ENCODE measurements at places on chromosomes 13 and 19.

DNA sequence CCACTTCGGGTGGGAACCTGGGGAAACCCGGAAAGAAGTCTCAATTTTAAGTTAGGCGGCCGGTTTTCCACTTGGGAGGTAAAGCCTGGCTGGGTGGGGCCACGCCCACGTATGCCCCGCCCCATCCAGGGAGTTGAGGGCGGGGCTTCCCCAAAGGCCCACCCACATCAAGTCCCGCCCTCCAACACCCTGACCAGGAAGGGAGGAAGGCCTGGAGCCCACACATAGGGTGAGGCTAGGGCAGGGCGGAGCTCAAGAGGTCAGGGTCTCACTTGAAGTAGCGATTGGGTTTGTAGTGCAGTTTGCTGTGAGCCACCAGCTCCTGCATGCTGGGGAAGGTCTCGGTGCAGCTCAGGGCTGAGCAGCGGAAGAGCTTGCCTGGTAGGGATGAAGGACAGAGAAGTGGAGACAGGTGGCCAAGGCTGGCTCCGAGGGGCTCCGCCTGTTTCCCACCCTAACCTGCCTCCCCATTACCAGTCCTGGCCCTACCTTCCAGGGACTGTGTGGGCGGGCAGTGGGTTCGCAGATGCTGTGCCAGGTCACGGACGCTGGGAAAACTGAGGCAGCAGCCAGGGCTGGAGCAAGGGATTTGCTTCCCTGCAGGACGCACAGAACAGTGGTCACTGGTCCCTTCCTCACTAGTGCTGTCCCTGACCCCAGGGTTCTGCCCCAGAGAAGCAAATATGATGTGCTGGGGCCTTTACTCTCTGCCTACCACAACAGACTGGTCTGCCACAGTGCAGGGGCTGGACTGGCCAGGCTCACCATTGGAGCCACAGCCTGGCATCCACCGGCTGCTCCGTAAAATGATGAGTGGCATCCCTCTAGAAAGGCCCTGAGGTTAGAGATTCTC lies 1.6 kb downstream of the ZNF414 start:
- H3K36me3 ChIP-seq: peaks cover 14% of the 10 kb centered on the region
- DNase-seq: peak; percentile 78
- peaks cover 24% of the 10 kb centered on the region for H3K4me1 ChIP-seq
- no peaks in the 10 kb centered on the region for H3K27me3 ChIP-seq
- peak overlapping the region; percentile 53 for H3K27ac ChIP-seq

DNA sequence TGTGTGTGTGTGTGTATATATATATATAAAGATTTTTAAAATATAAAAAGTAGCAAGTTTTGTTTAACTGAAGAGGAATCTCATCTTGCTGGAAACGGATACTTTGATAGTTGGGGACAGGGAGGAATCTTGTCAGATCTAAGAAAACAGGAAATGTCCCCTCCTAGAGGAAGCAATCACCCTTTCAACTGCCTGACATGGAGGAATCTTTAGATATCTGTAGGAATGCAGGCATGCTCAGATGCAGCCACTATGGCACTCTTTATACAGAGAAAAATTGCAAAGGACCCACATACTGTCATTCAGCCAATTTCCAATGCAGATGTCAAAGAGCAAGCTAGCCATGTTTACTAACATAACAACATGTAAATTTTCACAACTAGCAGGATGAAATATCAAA lies 38.8 kb downstream of the ZNF611 start:
- H3K36me3 ChIP-seq: peaks cover 16% of the 10 kb centered on the region
- no peak for DNase-seq
- H3K4me3 ChIP-seq: no peak overlapping the region
- no peaks in the 10 kb centered on the region for H3K4me1 ChIP-seq

- no peak for DNase-seq
- peaks cover 10% of the 10 kb centered on the region for H3K4me1 ChIP-seq
- no peaks in the 10 kb centered on the region for H3K27me3 ChIP-seq
Measured at GRCh38 chr19:52227196-52227940, 37.5 kb downstream of the PPP2R1A start.

DNA sequence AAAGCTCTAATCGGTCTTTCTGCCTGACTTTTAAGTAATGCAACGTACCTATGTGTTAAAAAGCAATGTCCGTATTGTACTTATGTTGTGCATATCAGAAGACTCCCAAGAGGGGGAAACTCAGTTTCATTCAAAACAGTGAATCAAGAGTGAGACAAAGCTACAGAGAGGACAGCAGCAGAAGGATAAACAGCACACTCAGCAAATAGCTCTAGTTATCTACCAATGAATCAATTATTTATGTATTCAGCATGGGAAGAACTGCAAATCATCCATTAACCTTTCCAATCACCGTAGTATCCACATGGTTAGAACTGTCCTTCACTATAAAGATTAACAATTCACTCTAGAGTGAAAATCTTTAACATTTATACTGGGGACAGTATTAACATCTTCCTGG lies 36.7 kb upstream of the SOHLH2 start:
- H3K4me3 ChIP-seq: no peak overlapping the region
- H3K27me3 ChIP-seq: no peaks in the 10 kb centered on the region
- no peak for DNase-seq
- H3K27ac ChIP-seq: no peak overlapping the region

- peaks cover 55% of the 10 kb centered on the region for H3K4me1 ChIP-seq
- H3K4me3 ChIP-seq: peak overlapping the region; percentile 5
- DNase-seq: no peak
- H3K27me3 ChIP-seq: peaks cover 2% of the 10 kb centered on the region
Measured at GRCh38 chr19:47135156-47135555, 4.5 kb downstream of the SAE1 start.

DNA sequence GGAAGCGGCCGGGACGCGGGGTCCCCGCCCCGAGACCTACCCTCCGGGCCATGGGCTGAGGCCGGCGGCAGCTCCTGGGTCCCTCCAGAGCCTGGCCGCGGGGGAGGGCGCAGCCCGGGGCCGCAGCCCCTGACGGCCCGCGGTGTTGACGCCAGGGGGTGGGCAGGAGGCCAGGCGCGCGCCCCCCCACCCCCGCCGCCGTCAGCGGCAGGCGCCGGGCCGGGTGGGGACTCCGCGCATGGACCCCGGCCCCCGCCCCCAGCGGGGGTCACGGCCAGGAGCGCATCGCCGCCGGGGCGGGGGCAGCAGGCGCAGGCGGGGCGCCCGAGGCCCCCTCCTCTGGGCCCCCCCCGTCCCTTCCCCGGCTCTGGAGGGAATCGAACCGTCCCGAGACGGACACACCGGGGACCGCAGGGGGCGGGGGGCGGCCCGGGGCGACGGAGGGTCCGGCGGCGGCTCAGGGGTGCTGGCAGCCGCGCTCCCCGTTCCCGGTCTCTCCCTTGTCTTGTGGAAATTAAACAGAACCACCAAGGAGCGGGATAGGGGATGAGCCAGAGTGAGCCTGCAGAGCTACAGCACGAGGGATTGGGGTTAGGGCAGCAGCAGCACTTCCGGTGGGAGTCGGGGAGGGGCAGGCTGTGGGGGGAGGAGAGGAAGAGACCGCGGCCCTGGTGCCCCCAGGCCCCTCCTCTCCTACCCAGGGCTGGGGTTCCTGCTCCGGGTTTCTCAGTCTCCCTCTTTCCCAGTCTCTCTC lies at the start of gene MEIS3:
TSS of gene MEIS3 (minus strand) at position 498 of the 754 bp plus-strand sequence. CDS start at position 52, 446 bp downstream.
- no peak for DNase-seq
- peaks cover 3% of the 10 kb centered on the region for H3K36me3 ChIP-seq
- peaks cover 74% of the 10 kb centered on the region for H3K27me3 ChIP-seq
- peaks cover 38% of the 10 kb centered on the region for H3K4me1 ChIP-seq
- no peak within 1 kb of the TSS for H3K27ac ChIP-seq
- H3K4me3 ChIP-seq: peak within 1 kb of the TSS; percentile 45

- no peaks in the 10 kb centered on the region for H3K27me3 ChIP-seq
- no peak for DNase-seq
- peaks cover 2% of the 10 kb centered on the region for H3K4me1 ChIP-seq
- H3K36me3 ChIP-seq: no peaks in the 10 kb centered on the region
- H3K27ac ChIP-seq: no peak overlapping the region
Measured at GRCh38 chr13:87535911-87536310, 135.3 kb upstream of the SLITRK5 start.

DNA sequence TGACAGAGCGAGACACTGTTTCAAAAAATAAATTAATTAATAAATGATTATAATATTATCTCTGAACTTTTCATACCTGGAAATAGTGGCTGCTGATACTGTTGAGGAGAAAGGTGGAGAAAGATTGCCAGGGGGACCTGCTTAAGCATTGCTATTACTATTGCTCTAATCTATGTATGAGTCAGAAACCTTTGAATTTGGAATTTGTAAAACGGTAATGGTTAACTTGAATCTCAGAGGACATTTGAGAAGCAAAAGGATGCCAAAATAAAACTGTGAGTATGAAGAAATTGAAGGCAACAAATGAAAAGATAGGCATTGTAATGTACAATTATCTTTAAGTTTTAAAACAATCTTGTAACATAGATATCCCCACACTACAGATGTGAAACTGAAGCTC lies 5.2 kb downstream of the MRPL57 start:
- peaks cover 20% of the 10 kb centered on the region for H3K36me3 ChIP-seq
- H3K27me3 ChIP-seq: no peaks in the 10 kb centered on the region
- no peak overlapping the region for H3K4me3 ChIP-seq
- no peak for DNase-seq
- H3K27ac ChIP-seq: no peak overlapping the region

GRCh38 chr13:65999411-65999810 lies 1230.7 kb downstream of the PCDH9 start:
- H3K27ac ChIP-seq: no peak overlapping the region
- H3K27me3 ChIP-seq: no peaks in the 10 kb centered on the region
- H3K4me3 ChIP-seq: no peak overlapping the region
- no peaks in the 10 kb centered on the region for H3K4me1 ChIP-seq
- no peaks in the 10 kb centered on the region for H3K36me3 ChIP-seq

DNA sequence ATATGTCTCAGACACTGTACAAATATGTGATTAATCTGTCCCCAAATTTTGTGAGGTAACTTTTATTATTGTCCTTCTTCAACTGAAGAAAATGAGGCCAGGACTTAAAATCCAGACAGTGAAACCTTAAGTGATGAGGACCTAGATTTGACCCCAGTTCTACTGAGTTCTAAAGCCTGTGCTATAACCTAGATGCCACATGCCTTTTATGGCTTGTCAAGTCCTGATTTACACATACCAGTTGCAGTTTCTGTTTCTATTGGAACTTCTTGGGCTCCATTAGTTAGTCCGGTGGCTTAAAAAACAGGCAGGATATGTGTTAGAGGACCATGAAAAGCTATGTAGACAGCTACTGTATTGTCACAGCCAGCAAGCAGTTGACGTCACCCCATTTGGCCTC lies 436.5 kb upstream of the KLHL1 start:
- H3K36me3 ChIP-seq: no peaks in the 10 kb centered on the region
- no peak for DNase-seq
- H3K4me1 ChIP-seq: no peaks in the 10 kb centered on the region
- H3K4me3 ChIP-seq: no peak overlapping the region

DNA sequence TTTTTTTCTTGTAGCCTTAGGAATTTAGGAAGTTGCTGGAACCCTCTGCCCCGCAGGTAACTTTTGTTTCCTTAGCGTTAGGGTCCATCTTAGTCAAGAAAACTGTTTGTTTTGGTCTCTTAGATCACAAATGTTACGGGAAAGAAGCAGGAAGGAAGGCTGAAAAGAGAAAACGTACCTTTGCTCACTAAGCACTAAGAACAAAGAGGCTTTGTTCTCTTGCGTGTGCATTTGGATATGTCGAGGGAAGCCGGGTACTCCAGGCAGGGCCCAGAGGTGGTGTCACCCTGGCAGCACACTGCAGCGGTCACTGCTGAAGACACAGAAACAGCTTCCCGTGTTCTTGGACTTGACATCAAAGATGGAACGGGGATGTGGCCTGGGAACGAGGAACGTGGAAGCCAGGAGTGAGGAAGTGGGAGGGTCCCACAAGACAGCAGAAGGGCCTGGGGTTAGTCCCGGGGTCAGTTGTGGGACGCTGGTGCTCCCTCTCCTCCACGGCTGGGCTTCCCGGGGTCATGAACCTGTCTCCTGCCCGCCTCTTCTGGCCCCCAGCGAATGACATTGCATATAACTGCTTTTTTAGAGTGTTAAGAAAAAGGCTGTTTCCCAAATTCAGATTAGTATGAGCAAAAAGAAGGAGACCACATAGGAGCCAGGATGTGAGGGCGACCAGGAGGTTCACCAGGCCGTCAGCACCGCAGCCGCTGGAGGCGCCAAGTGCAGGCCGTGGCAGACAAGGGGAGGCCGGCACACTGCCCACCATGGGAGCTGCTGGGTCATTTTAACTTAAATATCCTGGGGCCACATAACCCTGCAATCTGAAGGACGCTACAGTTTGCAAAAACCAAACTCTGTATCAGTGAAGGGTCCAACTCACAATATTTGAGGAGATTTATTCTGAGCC lies 31.6 kb downstream of the ATP11A start:
- no peak for DNase-seq
- H3K4me3 ChIP-seq: no peak overlapping the region
- H3K27me3 ChIP-seq: no peaks in the 10 kb centered on the region

DNA sequence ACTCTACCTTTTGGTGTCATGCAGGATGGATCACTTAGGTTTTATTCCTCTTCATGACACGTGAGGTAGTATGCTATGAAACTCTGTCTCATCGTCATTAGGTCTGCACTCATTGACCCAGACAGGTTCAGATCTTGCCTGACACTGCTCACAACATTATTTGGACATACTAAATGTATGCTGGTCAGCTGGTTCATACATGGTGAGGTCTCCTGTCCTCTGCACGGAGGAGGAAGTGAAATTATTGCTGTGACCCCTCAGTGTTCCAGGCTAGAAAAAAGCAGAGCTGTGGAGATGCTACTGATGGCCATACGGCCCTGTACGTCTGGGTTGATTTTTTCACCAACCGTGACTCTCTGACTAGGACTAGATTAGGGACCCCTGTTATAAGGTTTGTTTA lies 35.8 kb downstream of the LATS2 start:
- H3K36me3 ChIP-seq: no peaks in the 10 kb centered on the region
- no peak overlapping the region for H3K4me3 ChIP-seq
- no peak overlapping the region for H3K27ac ChIP-seq
- H3K4me1 ChIP-seq: peaks cover 2% of the 10 kb centered on the region

GRCh38 chr13:43431841-43432240 lies 354.9 kb downstream of the ENOX1 start:
- peaks cover 7% of the 10 kb centered on the region for H3K27me3 ChIP-seq
- DNase-seq: no peak
- no peaks in the 10 kb centered on the region for H3K36me3 ChIP-seq
- H3K4me1 ChIP-seq: no peaks in the 10 kb centered on the region
- no peak overlapping the region for H3K27ac ChIP-seq

- peak overlapping the region; percentile 12 for H3K27ac ChIP-seq
- peak; percentile 63 for DNase-seq
- H3K4me1 ChIP-seq: peaks cover 29% of the 10 kb centered on the region
- H3K4me3 ChIP-seq: peak overlapping the region; percentile 0
- H3K36me3 ChIP-seq: no peaks in the 10 kb centered on the region
Measured at GRCh38 chr19:51546650-51547396, 15.4 kb upstream of the SIGLEC6 start.
